ENCODE measurements at places on chromosomes 7 and 10.

- no peak for DNase-seq
These were observed 175.3 kb downstream of the MBL2 start for GRCh38 chr10:52597189-52597863.

DNA sequence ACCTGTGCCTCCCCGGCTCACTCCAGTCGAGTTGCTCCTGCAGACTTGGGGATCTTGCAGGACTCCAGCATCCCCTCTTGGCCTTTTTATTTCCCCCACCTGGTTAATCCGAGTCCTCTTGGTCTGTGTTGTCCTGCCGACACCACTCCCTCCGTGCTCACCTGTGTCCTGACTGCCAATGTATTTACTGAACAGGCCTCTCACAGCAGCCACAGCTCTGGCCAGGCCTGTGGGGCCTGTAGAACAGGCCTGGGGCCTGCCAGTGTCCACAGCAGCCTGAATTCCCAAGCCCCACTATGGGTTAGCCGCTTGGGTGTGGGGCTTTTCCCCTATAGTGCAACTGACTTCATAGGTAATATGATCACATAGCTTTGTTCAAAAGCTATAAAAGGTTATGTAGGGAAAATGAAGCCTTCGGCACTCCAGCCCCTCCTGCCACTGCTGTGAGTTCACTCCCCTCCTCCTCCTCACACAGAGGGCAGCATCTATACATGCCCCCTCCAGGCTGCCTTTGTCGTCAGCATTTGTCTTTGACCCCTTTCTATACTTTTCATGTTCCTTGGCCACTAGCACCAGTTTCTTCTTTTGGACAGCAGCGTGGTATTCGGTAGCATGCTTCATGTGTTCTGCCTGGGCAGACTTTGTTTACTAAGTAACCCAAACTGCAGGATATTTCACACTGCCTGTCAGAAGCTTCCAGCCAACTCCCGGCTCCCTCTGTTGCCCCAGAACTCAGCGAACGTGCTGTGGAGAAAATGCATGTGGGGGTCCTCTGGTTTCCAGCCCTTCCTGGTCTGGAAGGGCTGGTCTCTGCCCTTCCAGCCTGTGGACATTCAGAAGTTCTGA lies 46.1 kb downstream of the ZNF467 start:
- no peak for DNase-seq

DNA sequence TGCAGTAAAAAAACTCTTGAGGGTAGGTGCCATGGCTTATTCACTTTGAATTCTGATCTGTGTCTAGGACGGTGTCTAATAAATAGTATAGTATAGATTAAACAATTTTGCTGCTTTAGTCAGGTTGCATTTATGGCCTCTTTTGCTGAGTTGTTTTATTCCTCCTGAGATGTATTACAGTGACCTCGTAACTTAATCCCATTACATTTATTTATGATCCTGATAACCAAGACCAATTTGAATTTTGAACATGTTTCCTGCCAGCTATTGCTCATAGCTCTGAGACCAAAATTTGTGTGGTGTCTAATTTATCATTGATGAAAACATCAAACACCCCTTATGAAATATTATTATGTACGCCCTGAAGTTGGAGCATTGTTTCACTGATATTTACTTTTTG lies 381.9 kb upstream of the SEMA3C start:
- DNase-seq: no peak

DNA sequence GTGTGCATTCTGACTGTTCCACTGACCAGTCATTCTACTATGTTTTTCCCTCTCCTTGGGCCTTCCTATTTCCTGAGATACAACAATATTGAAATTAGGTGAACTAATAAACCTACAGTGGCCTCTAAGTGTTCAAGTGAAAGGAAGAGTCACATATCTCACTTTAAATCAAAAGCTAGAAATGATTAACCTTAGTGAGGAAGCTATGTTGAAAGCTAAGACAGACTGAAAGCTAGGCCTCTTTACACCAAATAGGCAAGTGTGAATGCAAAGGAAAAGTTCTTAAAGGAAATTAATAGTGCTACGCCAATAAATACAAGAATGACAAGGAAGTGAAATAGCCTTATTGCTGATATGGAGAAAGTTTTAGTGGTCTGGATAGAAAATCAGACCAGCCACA lies 5.7 kb upstream of the DYNC1I1 start:
- DNase-seq: no peak

- no peak for DNase-seq
These were observed 14.1 kb upstream of the TMEM72 start for GRCh38 chr10:44897049-44897448.

- no peak for DNase-seq
These were observed 62.1 kb downstream of the PTEN start for GRCh38 chr10:87925570-87925969.

GRCh38 chr7:39453743-39454355 lies 112.4 kb upstream of the YAE1 start:
- no peak for DNase-seq

DNA sequence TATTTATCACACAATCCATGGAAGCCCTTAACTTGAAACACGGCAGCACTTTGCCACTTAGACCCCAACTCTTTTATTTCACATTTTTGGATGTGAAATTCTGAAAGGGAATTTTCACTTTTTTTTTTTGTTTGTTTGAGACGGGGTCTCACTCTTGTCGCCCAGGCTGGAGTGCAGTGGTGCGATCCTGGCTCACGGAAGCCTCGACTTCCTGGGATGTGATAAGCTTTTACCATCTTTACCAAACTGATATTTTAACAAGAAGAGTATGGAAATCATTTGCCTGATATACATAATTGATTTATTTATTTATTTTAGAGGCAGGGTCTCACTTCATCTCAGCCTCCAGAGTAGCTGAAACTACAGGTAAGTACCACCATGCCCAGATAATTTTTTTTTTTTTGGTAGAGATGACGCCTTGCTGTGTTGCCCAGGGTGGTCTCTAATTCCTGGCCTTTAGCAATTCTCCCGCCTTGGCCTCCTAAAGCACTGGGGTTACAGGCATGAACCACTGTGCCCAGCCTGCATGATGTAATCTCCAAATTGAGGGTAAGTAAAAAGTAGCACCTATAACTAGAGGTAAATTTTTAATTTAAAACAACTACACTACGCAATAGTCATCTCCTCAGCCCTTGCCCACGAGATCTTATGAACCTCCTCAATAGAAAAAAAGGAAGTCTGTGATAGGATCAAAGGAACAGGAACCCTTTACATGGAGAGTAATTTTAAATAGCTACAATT lies 180.7 kb upstream of the KLF14 start:
- no peak for DNase-seq

- DNase-seq: no peak
These were observed 103.1 kb upstream of the PARD3 start for GRCh38 chr10:34918060-34918775.

DNA sequence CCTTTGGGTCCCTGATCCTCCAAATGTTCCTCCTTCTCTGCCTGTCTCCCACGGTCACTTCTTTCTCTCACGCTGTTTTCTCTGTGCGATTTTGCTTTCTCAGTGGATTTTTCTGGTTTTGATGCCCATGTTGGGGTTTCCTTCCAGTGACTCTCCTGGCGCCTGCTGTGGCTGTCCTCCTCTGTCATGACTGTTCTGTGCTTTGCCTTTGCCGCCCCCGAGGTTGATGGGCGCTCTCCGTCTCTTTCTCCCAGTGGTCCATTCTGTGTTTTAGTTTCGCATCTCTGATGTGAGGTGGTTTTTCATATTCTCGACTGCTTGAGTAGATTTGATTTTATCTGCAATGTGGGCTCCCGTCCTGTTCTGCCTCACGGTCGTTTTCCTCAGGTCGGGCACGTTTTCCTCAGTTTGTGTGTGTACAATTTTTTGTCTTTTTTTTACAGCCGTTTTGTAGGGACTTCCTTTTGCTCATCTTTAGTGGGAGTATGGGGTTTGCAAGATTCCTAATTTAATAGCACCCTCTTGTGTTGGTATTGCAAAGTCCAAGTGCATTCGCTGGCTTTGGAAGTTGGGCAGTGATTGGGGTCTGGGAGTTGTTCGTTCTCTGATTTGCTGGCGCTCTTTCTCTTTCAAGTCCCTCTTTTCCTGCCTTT lies 100.0 kb downstream of the INPP5A start:
- peak; percentile 54 for DNase-seq

GRCh38 chr10:5840314-5841307 lies 27.4 kb upstream of the GDI2 start:
- DNase-seq: no peak

DNA sequence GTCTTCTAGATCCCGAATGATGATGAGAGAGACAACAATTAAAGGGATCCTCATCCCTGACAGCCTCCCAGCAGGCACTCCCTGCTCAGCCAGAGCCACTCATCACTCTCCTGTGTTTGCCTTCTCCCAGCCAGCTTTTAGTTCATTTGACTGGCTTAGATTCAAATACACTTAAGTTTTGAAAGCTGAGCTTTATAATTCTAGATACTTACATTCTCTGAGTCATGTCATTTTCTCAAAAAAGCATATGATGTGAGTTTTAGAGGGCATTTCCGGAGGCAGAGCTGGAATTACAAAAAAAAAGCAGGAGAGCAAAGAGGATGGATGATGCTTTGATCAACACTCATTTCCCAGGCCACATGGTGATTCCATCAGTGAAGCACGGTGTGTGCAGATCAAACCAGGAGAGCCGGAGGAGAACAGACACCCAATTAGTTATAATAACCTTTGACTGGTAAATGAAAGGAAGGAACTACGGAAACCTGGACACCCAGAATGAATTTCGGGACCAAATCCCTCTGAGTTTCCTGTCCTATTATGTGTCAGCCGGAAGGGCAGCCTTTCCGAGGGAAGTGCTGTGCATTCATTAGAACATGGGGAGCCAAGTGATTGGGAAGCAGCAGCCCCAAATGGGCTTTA lies 81.5 kb upstream of the HPS1 start:
- DNase-seq: no peak

GRCh38 chr7:157972914-157973313 lies 614.7 kb downstream of the PTPRN2 start:
- no peak for DNase-seq

- no peak for DNase-seq
These were observed 11.9 kb upstream of the HUS1 start for GRCh38 chr7:47991270-47991669.

- DNase-seq: no peak
These were observed 293.6 kb upstream of the ZNF32 start for GRCh38 chr10:43942096-43942850.

- no peak for DNase-seq
These were observed 132.3 kb upstream of the POT1 start for GRCh38 chr7:125061776-125062397.

- no peak for DNase-seq
These were observed 68.0 kb downstream of the CXCL12 start for GRCh38 chr10:44316922-44317215.

GRCh38 chr10:76398043-76398710 lies 966.8 kb downstream of the LRMDA start:
- DNase-seq: no peak

GRCh38 chr10:72020914-72021809 lies 57.0 kb downstream of the CHST3 start:
- no peak for DNase-seq

DNA sequence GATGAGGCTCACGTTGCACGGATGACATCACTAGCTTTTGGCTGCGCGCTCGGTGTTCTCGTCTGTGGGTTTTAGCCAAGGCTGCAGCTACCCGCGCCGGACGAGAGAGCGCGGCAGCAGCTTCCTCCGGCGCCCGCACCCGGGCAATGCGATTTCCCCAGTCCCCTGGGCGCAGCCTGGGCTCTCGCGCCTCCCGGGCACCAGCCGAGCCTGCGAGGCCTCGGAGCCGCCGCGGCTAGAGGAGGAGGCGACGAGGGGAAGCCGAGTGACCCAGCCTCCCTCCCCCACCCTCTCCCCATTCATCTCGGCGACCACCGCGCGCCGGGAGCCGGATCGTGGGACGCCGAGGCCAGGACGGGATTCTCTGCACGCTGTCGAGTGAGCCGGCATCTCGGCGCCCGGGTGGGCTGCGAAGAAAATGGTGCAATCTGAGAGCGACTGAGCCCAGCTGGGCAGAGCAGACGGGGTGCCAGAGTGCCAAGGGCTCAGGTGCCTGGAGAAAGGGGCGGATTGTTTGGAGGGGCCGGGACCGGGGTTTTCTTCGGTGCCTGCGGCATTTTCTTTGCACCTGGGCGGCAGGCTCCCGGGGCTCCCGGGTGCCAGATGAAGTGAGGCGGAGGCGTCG lies 1.2 kb upstream of the TMEM178B start:
- no peak for DNase-seq

DNA sequence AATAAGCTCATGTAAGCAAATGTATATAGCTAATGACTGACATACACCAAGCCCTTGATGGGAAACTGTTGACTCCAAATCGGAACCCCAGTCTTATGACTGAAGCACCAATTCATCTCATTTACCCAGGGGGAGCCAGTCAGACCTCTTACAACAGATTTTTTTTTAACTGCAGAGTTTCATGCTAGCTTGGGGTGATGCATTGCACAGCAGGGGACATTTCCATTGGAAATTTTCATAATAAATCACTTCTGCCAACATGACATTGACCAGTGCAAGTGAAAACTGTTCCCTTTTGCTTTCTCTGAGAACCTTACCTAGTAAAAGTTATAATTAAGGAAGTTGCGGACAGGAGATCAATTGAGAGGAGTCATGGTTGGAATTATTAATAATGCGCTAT lies 137.0 kb upstream of the VWC2 start:
- DNase-seq: no peak

GRCh38 chr10:95628786-95629185 lies 27.7 kb downstream of the ALDH18A1 start:
- DNase-seq: no peak

- no peak for DNase-seq
These were observed 73.1 kb downstream of the TLL2 start for GRCh38 chr10:96440361-96441292.

DNA sequence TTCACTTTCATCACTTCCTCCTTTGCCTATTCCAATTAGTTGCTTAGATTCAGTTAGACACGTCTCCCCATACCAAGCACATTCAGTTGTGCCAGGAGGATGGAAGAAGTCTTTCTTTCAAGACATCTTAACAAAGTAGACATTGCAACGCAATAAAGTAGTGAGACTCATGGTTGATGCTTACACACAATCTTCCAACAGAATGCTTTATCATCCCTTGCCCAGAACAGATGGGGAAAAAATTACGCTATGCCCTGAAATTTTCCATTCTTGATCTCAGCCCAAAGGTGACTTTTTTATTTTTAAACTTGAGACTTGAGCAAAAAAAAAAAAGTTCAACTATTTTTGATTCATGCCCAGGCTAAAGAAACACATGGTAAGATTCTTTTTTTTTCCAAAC lies 74.9 kb downstream of the KCNMA1 start:
- DNase-seq: no peak

DNA sequence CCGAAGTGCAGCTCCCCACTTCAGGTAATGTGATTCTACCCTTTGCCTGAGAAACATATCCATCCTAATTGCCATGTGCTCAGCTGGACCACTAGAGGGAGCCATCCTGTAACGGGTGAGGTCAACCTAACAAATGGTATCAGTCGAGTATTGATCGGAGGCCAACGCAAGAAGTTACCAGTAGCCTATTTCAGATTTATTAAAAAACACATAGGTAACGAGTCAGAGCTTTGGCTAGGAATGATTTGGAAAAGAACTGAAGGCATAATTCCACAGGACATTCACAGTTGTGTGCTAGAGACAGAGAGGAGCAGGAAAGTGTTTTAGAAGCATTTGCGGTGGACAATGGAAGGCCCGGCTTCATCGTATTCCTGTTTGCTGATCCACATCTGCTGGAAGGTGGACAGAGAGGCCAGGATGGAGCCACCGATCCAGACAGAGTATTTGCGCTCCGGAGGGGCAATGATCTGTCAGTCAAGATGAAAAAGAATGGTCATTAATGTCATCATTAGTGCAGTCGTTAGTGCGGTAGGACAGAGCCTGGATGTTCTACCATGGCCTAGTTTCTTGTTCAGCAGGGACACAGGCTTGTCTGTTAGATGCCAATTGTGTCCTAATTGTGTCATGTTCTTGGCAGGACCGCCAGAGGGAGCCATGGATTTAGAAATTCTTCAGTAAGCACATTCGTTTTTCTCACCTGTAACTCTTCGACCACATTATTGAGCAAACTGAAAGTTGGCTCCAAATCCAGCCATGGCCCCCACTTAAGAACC lies 17.5 kb downstream of the ACTA2 start:
- no peak for DNase-seq
